ENCODE measurements at places on chromosomes 12 and 14.

DNA sequence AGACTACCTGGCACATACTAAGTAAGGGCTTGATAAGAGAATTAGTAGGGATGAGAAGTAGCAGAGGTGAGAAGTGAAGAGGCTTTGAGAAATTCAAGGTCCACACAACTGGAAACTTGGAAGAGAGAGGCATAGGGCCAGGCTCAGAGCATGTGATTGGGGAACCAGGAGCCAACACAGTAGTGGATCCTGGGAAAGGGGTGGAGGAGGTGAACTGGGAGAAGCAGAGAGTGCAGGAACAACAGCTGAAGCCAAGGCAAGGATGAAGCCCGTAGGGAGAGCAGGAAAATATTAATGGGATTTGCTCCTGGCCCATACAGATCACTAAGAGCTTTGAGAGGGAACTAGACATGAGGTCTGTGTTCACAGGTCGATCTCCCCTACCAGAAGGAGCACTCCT lies 1.4 kb upstream of the ITGB7 start:
- DNase-seq: no peak
- H3K27me3 ChIP-seq: no peaks in the 10 kb centered on the region
- peak overlapping the region; percentile 64 for H3K4me3 ChIP-seq
- peaks cover 65% of the 10 kb centered on the region for H3K36me3 ChIP-seq

DNA sequence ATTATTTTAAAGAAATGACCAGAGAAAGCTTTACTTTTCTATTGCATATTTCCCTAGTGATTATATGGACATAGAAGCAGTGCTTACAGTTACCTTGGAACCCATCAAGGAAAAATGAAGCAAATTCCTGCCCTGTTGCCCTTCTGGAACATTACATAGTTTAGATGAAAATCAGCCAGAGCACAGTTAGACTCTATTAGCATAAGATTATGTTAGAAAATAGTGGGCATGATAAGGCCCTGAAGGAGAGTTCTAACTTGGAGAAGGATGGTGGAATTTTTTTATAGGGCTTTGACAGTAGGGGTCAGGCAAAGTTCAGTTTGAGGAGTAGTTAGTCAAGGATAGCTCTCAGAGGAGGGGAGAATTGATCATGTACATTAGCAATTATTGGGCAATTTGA lies 74.3 kb downstream of the FUT8 start:
- H3K4me1 ChIP-seq: peaks cover 59% of the 10 kb centered on the region
- peaks cover 40% of the 10 kb centered on the region for H3K36me3 ChIP-seq
- H3K27me3 ChIP-seq: no peaks in the 10 kb centered on the region
- no peak for DNase-seq
- no peak overlapping the region for H3K4me3 ChIP-seq
- H3K27ac ChIP-seq: no peak overlapping the region

DNA sequence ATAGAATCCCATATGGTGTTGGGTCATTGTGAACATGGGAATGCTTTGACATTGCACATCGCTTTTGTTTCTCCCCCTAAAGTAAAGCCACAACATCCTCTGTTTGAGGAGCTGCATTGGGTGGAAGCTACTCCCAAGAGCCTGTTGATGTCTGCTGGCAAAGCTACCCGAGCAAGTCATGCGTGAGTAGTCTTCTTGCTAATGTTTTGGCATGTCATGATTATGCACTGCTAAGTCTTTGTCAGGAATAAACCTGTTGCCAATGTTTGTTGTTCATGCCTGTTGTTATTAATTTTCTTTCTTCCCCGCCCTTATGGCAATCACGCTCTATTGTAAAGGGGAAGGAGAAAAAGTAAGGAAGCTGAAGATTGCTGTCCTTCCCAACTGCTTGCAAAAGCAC lies 97.3 kb downstream of the EXOC5 start:
- H3K36me3 ChIP-seq: no peaks in the 10 kb centered on the region
- DNase-seq: no peak
- H3K27me3 ChIP-seq: peaks cover 8% of the 10 kb centered on the region
- H3K27ac ChIP-seq: no peak overlapping the region

- H3K4me1 ChIP-seq: peaks cover 3% of the 10 kb centered on the region
- H3K4me3 ChIP-seq: no peak overlapping the region
- H3K27me3 ChIP-seq: no peaks in the 10 kb centered on the region
- no peak overlapping the region for H3K27ac ChIP-seq
- no peaks in the 10 kb centered on the region for H3K36me3 ChIP-seq
Measured at GRCh38 chr12:15707516-15708199, 81.5 kb downstream of the EPS8 start.

DNA sequence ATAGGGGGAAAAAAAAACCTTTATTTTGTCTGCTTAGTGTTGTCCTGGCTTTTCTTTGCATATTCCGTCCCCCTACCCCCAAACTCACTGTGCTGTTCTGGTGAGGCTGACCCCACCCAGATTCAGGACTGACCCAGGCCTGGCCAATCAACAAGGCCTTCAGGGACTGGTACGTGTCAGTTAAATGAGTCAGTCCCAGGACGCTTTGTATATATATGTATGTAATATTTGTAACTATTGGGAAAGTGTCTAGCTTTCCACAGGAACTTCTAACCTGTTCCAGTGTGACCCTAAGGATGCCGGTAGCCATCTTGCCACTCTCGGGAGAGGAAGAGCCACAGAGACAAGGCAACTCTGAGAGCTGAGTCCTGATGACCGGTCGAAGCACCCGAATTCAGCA lies 107.4 kb downstream of the VCPKMT start:
- DNase-seq: no peak
- no peak overlapping the region for H3K4me3 ChIP-seq
- H3K4me1 ChIP-seq: peaks cover 26% of the 10 kb centered on the region
- no peak overlapping the region for H3K27ac ChIP-seq
- H3K36me3 ChIP-seq: peaks cover 15% of the 10 kb centered on the region

DNA sequence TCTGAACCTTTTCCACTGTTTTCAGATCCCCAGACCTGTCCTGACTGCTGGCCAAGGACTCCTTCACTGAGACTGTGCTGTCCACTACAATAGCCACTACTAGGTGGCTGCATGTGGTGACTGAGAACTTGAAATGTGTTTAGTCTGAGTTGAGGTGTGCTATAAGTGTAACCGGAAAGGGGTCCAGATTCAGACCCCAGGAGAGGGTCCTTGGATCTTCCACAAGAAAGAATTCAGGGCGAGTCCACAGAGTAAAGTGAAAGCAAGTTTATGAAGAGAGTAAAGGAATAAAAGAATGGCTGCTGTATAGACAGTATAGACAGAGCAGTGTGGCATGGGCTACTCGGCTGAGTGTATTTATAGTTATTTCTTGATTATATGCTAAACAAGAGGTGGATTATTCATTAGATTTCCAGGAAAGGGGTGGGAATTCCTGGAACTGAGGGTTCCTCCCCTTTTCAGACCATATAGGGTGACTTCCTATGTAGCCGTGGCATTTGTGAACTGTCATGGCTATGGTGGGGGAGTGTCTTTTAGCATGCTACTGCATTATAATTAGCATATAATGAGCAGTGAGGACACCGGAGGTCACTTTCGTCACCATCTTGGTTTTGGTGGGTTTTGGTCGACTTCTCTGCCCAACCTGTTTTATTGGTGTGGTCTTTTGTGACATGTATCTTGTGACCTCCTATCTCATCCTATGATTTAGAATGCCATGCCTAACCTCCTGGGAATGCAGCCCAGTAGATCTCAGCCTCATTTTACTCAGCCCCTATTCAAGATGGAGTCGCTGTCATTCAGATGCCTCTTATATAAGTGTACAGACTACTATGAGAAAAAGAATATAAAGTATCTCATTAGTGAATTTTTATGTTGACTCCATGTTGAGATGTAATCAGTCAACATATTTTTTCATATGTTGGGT lies 70.0 kb upstream of the SRSF5 start:
- H3K27me3 ChIP-seq: no peaks in the 10 kb centered on the region
- peaks cover 65% of the 10 kb centered on the region for H3K36me3 ChIP-seq
- H3K27ac ChIP-seq: peak overlapping the region; percentile 88
- H3K4me1 ChIP-seq: peaks cover 95% of the 10 kb centered on the region
- peak overlapping the region; percentile 21 for H3K4me3 ChIP-seq
- no peak for DNase-seq

DNA sequence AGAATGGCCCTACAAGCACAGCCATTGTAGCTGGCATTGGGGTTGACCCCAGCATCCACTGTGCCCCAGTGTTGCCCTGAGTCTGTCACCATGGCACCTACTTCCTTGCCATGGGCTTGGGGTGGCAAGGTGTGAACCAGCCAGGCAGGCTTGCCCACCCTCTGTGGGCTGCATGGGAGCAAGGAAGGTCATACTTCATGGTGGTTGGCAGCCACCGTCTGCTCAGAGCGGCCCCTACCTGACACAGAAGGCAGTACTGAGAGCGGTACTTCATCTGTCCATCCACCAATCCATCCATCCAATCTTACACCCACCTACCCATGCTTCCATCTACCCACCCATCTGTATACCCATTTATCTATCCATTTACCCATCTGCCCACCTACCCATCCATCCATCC lies 160.1 kb downstream of the KIF26A start:
- DNase-seq: no peak
- peaks cover 15% of the 10 kb centered on the region for H3K27me3 ChIP-seq
- H3K27ac ChIP-seq: no peak overlapping the region
- no peak overlapping the region for H3K4me3 ChIP-seq
- no peaks in the 10 kb centered on the region for H3K4me1 ChIP-seq

DNA sequence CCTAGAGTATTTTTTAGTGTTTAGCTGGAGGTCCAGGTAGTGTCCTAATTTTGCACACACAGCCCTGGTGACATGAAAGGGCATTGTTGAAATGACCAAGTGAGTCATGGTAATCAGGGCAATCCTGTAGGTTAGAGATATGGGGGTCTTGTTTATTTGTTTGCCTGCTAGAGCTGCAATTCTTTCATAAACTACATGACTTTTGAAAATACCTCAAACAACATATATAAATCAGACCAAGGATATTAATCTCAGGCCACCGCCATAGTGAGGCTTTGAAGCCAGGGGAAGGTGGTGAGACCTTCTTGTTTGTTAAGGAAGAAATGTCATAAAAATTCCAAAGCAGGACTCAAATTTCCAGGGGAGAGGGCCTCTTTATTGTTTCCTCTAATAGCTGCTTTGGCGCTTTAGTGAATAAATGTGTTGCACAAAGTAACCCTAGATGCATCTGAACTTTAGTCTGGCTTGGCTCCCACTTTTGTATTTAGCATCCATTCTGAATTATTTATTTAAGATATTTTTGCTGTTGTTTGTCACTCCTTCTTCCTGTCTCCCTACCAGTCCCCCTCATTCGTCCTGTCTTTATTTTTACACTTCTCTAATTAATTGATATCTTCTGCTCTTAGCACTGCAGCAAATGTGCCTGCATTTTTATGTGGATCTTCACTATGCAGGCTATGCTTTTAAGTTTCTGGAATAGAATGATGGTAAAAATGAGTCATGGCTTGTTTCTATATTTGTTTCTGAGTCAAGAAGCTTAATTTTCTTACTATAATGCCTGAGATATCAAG lies 430.3 kb downstream of the RAD51B start:
- peaks cover 50% of the 10 kb centered on the region for H3K4me1 ChIP-seq
- no peaks in the 10 kb centered on the region for H3K36me3 ChIP-seq
- DNase-seq: no peak
- no peak overlapping the region for H3K27ac ChIP-seq

DNA sequence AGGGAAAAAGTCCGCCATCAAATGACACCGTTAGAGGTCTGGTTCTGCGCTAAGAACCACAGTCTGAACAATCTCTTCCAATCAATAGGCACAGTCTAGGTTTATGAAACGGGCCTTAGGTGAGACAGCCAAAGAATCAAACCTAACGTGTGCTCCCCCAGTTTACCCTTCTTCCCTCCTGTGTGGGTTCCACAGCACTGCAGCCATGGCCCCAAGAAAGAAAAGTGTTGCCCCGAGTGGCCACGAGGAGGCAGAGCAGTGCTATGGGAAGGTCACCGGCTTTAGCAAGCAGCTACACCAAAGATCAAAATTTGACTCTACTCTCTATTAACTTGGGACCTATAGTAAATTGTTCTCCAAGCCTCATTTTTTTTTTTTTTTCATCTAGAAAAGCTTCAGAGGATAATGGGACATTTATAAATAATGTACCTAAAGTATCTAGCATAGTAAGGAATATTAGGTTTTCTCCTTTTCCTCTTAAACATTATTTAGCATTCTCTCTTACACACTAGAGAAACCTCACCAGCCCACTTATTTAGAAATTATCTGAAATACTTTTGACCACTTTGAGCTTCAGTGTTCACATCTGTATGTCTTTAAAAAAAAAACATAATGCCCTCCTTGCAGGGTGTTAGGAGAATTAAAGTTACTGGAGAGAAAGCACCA lies 70.2 kb upstream of the GPHB5 start:
- DNase-seq: peak; percentile 76
- H3K4me1 ChIP-seq: peaks cover 6% of the 10 kb centered on the region
- H3K36me3 ChIP-seq: peaks cover 90% of the 10 kb centered on the region
- no peaks in the 10 kb centered on the region for H3K27me3 ChIP-seq

GRCh38 chr12:131061041-131061806 lies 107.5 kb downstream of the ADGRD1 start:
- H3K36me3 ChIP-seq: no peaks in the 10 kb centered on the region
- H3K27ac ChIP-seq: no peak overlapping the region
- no peak overlapping the region for H3K4me3 ChIP-seq
- H3K4me1 ChIP-seq: no peaks in the 10 kb centered on the region
- no peak for DNase-seq

DNA sequence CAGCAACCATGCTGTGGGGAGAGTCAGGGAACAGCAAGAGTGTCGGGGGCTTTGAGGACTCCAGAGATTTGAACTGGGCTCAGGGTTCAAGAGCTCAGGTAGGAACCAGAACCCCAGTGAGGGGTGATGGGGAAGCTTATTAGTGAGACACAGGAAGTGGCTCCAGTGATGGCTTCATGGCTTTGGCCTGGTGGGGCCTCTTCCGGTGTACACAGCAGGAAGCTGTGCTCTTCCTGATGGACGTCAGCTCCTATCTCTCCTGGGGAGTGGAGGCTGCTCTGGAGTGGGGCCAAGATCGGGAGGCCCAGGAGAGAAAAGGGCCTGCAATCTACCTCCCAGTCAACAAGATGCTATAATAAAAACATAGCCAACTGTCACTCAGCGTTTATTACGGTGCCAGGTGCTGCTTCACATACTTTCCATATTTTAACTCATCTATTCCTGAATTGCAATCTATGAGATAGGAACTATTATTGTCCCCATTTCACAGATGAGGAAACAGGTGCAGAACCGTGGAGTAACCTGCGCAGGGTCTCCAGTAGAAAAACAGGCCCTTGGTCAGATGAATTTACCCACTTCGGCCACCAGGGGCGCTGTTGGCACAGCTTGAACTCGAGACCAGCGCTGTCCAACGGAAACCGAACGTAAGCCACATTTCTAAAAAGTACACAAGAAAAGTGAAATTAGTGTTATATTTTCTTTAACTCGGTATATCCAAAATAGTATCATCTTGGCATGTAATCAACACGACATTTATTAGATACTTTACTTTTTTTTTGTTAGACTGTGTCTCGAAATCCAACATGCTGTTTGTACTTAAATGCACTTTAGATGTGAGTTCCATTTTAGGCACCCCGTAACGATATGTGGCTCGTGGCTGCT lies 63.6 kb upstream of the DLK1 start:
- H3K27me3 ChIP-seq: peaks cover 13% of the 10 kb centered on the region
- H3K4me3 ChIP-seq: no peak overlapping the region
- peak; percentile 71 for DNase-seq
- no peaks in the 10 kb centered on the region for H3K36me3 ChIP-seq

- peaks cover 68% of the 10 kb centered on the region for H3K4me1 ChIP-seq
- peak overlapping the region; percentile 56 for H3K27ac ChIP-seq
- DNase-seq: no peak
- no peaks in the 10 kb centered on the region for H3K27me3 ChIP-seq
- no peak overlapping the region for H3K4me3 ChIP-seq
Measured at GRCh38 chr14:91830777-91831176, 36.6 kb downstream of the TC2N start.

GRCh38 chr12:2380946-2381345 lies 328.2 kb downstream of the CACNA1C start:
- H3K36me3 ChIP-seq: no peaks in the 10 kb centered on the region
- no peaks in the 10 kb centered on the region for H3K4me1 ChIP-seq
- no peak for DNase-seq
- H3K27me3 ChIP-seq: peaks cover 18% of the 10 kb centered on the region
- no peak overlapping the region for H3K4me3 ChIP-seq
